Effector memory CD8-positive, alpha-beta T cell (primary cell): ENCODE measurements at places on chromosomes 7 and 10.

DNA sequence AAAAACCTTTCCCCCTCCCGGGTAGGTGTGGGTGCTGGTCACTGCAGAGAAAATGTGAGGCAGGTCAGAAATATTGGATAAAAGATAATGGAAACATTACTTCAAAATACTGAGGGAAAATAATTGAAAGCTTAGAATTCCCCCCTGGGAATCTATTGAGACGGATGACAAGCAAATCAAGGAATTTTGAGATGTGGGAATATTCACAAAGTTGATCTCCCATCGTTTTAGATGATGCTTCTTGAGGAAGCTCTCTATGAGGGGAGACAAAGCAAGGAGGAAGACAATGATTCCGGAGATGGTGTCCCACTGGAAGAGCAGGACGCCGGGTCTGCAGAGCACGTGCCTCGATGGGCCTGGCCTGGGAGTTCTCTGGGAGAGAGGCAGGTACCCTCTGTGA lies 211.0 kb downstream of the WDR37 start:
- DNase-seq: no peak

- DNase-seq: no peak
These were observed 21.6 kb downstream of the YWHAG start for GRCh38 chr7:76337147-76337546.

DNA sequence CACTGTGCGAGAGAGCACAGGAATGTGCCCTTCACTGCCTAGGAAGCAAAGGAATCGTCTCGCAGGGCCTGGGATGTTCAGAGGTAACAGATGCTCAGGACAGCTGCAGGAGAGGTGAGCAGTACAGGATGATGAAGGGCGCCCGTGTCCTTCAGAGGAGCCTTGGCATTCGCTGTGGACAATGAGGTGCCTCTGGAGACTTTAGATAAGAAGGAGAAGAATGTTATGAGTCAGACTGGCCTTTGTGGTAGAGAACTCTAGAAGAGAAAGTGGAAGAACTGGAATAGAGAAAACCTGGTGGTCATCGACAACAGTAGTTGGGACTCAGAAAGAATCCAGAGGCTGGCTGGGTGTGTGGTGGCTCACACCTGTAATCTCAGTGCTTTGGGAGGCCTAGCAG lies 64.4 kb upstream of the LEP start:
- no peak for DNase-seq

DNA sequence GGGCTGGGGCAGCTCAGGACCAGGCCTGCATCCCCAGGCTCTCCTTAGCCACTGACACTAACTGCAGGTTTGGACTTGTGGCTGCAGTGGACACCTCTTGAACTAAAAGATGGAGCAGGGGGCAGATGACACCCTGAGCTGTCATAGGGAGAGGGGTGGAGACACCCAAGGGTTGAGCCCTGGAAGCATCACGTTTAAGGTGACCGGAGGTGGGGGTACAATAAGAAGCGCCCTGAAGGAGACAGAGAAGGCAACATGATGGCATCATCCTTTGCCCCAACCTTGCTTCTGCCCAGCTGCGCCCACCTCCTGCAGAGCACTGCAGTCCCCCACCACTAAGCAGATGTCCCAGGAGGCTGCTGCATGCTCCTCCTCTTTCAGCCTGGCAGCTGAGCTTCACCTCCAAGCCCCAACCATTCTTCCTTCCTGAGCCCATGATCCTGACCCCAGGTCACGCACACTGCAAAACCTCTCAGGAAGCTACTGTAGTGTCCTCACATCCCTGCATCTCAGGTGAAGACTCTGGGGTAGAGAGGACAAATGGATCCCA lies 25.5 kb downstream of the OGDHL start:
- DNase-seq: no peak

- DNase-seq: no peak
These were observed 12.9 kb downstream of the UPP1 start for GRCh38 chr7:48101968-48102367.

DNA sequence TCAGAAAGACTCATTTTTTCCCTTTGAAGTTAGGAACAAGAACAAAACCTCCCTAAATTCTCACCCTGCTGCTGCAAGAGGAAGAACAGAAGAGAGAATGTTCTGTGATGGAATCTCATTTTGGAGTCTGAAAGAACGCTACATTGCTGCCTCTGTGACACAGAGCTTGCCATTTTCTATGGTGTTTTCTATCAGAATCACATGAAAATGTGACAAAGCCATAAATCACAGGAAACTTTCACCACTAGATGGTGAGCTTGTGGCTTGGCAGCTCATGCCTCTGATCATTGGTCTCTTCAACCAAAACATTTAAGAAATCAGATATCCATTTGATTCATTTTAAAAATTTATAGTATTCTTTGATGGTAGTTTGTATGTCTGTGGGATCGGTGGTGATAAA lies 82.9 kb downstream of the CADPS2 start:
- no peak for DNase-seq

DNA sequence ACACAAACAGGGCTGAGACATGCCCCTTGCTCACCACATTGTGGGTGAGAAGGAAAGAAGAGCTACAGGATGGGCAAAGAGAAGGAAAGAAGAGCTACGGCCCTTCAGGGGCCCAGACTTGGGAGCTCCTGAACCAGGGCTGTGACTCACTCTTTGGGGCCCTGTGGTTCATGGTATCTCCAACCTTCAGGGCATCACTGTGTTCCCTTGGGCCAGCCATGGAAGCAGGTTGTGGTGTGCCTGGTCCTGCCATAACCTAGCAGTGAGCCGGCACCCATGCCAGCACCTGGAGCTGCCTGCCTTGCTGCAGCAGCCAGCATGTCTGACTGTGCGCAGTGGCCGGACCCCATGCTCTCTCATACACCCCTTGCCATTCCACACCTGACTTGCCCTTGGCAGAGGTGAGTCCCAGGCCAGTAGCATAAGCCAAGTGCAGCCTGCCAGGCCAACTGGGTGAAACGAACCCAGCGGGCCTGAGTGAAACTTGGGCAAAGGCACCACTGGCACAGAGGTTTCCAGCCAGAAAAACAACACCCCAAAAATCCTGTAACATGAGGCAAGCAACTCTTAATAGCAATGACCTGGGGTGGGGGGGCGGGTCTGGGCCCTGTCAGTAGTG lies 89.0 kb upstream of the CACUL1 start:
- no peak for DNase-seq

- DNase-seq: no peak
These were observed 33.5 kb downstream of the SLC37A3 start for GRCh38 chr7:140364819-140365218.

- DNase-seq: peak; percentile 27
These were observed 10.9 kb downstream of the C10orf71 start for GRCh38 chr10:49309691-49310411.

DNA sequence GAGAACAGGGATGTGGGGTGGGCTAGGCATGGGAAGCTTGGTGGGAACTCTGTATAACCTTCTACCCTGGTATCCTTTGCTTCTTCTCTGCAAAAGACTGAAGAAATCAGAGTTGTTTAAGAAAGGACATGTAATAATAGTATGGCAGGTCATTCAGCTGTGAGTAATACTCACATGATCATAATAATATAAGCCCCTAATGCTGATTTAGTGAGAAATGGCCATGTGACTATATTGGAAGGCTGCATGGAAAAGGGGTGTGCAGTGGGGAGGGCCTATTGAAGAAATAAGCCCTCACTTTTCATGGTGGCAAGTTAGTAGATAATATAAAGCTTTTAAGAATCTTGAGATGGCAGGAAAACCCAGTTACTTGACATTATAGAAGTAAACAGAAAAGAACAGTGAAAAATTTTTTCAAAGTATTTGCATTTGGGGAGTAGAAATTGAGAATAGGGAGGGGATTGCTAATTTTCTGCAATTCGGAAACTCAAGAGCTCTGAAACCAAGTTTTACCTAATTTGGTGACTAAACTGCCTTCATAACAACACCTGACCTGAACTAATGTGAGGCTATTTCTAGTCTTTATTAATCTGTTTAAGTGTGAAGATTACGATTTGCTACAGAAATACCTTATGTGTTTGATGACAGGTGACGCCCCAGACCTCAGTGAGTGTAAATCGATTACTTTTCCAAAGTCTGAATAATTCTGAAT lies 44.4 kb downstream of the ATXN7L1 start:
- no peak for DNase-seq

GRCh38 chr7:33743594-33743993 lies 161.7 kb upstream of the BMPER start:
- DNase-seq: no peak

DNA sequence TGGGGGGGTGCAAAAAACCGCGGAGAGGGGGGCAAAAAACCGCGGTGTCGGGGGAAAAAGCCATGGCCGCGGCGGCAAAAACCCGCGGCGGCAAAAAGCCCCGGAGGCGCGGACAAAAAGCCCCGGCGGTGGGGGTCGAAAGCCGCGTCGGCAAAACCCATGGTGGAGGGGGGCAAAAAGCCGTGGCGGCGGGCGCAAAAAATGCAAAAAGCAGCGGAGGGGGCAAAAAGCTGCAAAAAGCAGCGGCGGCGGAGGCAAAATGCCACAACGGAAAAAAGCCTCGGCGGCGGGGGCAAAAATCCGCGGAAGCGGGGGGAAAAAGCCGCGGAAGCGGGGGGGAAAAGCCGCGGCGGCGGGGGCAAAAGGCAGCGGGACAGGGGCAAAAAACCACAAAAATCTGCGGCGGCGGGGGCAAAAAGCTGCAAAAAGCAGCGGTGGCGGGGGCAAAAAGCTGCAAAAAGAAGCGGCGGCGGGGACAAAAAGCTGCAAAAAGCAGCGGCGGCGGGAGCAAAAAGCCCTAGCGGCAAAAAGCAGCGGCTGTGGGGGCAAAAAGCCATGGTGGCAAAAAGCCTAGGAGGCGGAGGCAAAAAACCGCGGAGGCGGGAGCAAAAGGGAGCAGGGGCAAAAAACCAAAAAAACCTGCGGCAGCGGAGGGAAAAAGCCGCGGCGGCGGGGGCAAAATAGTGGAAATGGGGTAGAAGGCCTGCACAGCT lies 418.9 kb downstream of the ZNF716 start:
- DNase-seq: no peak

DNA sequence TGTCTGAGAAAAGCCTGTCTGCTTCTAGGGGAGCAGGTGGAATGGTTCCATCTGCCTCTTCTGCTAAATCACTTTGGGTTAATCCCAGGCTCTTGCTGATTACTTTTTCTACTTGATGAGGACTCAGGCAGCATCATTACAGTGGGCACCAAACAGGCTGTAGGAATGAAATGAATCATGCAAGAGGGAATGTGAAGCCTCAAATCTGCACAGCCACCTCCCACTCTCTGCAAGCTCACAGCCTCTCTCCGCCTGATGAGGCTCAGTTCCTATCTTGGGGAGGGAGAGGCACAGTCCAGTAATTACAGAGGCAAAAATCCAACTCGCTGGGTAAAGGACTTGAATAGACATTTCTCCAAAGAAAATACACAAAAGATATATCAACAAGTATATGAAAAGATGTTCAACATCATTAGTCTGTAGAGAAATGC lies 34.0 kb downstream of the HSPA12A start:
- DNase-seq: no peak

DNA sequence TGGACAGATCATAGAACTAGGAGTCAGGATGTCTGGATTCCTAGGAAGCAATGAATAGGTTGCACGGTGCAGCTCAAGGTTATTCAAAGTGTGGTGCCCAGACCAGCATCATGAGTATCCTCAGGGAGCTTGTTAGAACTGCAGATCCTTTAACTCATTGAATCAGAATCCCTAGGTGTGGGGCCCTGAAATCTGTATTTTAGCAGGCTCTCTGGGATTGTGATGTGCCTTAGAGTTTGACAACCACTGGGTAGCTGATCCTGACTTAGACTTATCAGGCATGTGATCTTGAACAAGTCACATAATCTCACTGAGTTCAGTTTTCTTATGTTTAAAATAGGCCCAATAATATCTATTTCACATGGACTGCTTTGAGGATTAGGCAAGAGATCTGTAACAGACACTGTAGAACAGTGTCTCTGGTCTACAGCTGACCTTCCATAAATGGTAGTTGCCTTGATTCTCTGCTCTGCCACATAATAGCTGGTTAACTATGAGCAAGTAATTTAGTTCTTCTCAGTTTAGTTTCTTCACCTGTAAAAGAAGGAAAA lies 46.4 kb upstream of the ATRNL1 start:
- DNase-seq: no peak

GRCh38 chr10:15718694-15719048 lies 1.1 kb downstream of the ITGA8 start:
- no peak for DNase-seq

DNA sequence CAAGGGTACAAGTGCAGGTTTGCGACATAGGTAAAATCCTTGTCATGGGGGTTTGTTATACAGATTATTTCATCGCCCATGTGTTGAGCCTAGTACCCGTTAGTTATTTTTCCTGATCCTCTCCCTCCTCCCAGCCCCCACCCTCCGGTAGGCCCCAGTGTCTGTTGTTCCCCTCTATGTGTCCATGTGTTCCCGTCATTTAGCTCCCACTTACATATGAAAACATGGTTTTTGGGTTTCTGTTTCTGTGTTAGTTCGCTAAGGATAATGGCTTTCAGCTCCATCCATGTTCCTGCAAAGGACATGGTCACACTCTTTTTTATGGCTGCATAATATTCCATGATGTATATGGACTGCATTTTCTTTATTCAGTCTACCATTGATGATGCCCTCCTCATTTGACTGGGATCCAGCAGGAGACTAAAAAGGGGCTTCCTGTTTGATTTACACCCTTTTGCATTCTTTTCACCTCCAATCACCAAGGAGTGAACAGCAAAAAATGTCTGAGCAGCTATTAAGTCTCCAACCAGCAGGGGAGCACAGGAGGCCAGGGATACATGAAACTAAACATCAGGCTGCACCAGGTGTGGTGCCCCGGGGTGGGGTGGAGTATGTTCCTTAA lies 188.2 kb downstream of the SKIDA1 start:
- no peak for DNase-seq

DNA sequence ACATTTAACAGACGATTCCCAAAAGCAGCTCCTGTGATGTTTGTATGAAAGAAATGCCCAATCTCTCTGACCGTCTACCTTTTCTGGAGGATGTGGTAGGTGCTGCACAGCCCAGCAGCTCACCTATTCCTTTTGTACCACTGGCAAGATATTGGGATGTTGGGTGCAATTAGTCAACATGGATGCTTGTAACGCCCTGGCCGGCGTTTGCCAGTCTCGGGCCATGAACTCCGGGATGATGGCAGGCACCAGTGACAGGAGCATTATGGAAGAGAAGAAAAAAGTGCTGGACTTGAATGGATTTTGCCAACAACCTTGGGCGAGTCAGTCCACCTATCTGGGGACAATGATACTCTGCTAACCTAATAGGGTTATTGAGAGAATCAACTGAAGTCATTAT lies 69.0 kb upstream of the ZNF438 start:
- no peak for DNase-seq

DNA sequence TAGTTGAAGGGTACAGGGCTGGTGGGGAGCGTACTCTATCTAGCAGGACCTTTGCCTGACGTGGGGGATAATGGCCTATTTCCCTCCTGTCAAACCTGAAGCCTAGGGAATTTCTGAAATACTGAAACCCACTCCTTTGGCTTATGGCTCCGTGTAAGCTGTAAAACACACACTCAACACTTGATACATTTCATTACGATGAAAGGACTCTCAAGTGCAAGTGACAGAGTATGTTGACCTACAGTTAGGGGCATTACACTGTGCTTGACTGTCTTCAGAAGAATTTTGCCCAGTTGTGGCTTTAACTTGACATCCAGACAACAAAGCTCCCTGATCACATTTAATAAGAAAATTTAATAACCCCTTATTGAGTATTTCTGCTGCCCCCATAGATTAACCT lies 194.3 kb downstream of the BAMBI start:
- no peak for DNase-seq

GRCh38 chr7:29444267-29444666 lies 119.4 kb upstream of the PRR15 start:
- no peak for DNase-seq
